ENCODE measurements at places on chromosomes 4 and X. TPM values are rescaled to one million over a fixed set of nuclear protein-coding genes. Genes with fewer than 3 reads are reported as not detected.
A peak's percentile ranks its signal among the peaks of the same experiment; 100 is the strongest.

DNA sequence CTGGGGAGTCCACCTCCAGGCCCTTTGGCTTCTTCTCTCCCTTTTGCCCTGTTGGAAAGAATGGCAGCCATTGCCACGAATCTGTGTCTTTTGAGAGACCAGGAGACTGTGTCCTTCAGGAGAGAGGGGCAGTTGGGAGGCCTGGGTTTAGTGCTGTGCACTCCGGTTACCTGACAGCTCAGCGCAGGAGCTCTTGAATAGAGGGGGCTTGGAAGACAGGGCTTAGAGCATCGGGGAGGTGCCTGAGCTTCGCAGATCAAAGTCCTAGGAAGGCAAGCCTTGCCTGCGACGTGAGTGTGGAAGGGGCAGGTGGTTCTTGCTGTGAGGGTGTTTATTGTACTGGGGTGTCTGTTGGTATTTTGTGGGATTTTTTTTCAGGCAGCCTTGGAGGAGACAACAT lies 41.9 kb upstream of the TADA2B start:
- no peak for DNase-seq

- DNase-seq: no peak
Measured at GRCh38 chr4:3374011-3374645, 67.6 kb upstream of the HGFAC start.

DNA sequence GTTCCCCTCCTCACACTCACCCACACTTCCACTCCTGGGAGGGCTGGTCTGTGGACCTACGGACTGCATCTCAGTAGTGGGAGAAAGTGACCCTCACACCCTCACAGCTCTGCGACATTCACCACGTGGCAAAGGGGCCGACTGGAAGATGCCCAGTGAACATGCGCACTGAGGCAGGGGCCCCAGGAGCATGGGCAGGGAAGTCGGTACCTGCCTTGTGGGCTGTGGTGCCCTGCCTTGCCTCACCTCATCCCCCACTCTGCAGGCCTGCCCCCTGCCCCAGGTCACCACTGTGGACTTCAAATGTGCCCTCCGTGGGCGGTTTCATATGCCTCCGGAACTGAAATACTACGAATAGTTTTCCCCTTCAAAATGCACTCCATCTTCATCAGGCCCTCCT lies 46.2 kb upstream of the XAGE1B start:
- DNase-seq: no peak

- DNase-seq: no peak
Measured at GRCh38 chrX:103780336-103781061, 3.9 kb downstream of the PLP1 start.

- DNase-seq: no peak
Measured at GRCh38 chrX:29617725-29618124, 597.6 kb upstream of the MAGEB2 start.

DNA sequence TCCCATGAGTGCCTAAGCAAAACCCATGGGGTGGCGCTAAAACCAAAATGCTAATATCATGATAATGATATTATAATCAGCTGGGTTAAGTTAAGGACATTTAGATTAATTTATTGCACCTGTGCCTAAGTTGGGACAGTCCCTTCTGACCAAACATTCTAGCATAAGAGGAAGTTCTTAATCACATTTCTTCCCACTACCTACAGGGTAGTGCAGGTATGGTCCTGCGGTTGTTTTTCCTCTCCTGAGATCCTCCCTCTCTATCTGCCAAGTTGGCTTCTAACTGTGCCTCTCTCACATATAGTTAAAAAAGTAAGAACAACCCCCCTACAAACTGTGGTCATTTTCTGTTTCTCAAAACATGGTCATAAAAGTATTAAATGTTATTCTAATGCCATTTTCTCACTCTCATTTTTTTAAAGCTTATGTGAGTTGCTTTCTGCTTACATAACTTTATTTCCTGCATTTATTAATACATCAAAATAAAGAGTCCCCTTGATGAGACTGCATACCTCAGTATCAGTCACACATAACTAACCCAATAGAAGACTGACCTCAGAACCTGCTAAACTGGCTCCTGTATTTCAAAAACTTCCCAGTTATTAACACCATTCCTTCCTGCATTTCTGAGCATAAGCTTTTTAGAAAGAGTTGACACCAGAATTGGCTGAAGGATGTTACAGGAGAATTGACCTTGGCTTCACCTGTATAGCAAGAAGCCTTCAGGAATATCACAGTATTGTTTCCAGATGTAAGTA lies 1332.5 kb downstream of the FSTL5 start:
- DNase-seq: no peak

DNA sequence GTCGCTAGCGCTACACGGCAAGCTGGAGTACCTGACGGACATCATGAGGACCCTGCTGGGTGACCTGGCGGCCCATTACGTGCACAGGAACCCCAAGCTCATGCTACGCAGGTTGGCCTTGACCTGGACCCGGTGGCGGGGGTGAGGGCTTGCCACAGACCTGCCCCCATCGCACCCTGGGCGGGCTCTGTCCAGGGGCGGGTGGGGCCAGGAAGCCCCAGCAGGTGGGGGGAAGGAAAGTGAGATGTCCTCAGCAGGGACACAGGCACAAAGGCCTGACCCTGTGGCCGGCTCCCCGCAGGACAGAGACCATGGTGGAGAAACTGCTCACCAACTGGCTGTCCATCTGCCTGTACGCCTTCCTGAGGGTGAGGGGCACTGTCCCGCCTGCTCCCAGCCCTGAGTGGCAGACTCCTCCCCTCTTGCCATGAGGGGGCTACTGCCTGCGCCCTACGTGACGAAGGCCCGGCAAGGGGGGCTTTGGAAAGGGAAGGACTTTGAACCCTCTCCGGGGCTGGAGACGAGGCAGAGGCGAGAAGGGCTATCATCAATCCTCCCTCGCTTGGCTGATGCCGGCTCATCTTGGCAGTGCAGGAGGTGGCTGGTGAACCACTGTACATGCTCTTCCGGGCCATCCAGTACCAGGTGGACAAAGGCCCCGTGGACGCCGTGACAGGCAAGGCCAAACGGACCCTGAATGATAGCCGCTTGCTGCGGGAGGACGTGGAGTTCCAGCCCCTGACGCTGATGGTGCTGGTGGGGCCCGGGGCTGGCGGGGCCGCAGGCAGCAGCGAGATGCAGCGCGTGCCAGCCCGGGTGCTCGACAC lies 5.3 kb upstream of the SRPK3 start:
- no peak for DNase-seq

GRCh38 chr4:105840426-105841174 lies 54.7 kb upstream of the NPNT start:
- DNase-seq: no peak

- DNase-seq: no peak
Measured at GRCh38 chr4:67684839-67685531, 16.0 kb downstream of the UBA6 start.

GRCh38 chr4:127997534-127998388 lies 32.6 kb downstream of the ABHD18 start:
- no peak for DNase-seq

- DNase-seq: no peak
Measured at GRCh38 chr4:74930162-74930561, 2.8 kb upstream of the PARM1 start.

- DNase-seq: no peak
Measured at GRCh38 chr4:128524311-128524710, 236.7 kb upstream of the PGRMC2 start.

DNA sequence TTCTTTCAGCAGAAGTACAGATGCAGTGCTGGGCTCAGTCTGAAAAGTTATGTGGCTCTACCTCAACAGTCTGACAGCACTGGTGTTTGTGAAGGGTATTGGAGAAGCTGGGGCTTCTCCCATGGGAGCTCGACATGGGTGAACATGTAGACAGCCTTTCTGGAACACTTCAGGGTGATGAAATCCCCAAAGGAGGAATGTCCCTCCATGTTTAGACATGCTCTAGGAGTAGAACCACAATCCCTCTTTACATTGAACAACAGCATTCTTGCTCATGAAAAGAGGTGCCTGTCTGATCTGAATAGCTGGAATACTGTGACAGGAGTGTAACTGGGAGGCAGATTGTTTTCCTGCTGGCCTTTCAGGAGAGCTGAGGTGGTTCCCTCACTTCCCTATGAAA lies 53.8 kb upstream of the NAP1L2 start:
- no peak for DNase-seq

- no peak for DNase-seq
Measured at GRCh38 chrX:143994206-143994605, 110.3 kb downstream of the UBE2NL start.

GRCh38 chr4:112210777-112211176 lies 20.8 kb upstream of the AP1AR start:
- DNase-seq: no peak

DNA sequence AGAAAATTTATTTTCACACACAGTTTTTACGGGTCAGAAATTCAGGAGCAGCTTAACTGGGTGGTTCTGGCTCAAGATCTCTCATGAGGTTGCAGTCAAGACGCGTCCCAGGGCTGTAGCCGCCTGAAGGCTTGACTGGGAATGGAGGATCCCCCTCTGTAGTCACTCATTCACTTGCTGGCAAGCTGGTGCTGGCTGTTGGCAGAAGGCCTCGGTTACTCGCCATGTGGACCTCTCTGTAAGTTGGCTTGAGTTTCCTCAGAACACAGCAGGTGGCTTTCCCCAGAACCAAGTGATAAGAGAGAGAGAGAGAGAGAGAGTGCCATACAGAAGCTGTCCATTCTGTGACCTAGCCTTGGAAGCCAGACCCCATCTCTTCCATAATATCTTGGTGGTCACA lies 132.8 kb downstream of the DCLK2 start:
- DNase-seq: no peak

GRCh38 chr4:1381181-1381621 lies 25.0 kb downstream of the NKX1-1 start:
- DNase-seq: no peak

GRCh38 chr4:10740891-10741620 lies 56.5 kb upstream of the CLNK start:
- no peak for DNase-seq

GRCh38 chr4:74874753-74875367 lies 58.1 kb upstream of the PARM1 start:
- DNase-seq: peak; percentile 33

The PDLIM3 gene
- not detected for total RNA-seq

The GAGE12E gene
- total RNA-seq: not detected

The PNMA6A gene
- 0.23 TPM for total RNA-seq

The XK gene
- total RNA-seq: not detected
